ENCODE measurements at places on chromosomes 4 and X.

GRCh38 chr4:181661923-181662322 is 581.3 kb upstream of the TENM3 start:
- DNase-seq = no peak

- DNase-seq = no peak
Measured at GRCh38 chrX:42597481-42597880, 180.5 kb downstream of the PPP1R2C start.

DNA sequence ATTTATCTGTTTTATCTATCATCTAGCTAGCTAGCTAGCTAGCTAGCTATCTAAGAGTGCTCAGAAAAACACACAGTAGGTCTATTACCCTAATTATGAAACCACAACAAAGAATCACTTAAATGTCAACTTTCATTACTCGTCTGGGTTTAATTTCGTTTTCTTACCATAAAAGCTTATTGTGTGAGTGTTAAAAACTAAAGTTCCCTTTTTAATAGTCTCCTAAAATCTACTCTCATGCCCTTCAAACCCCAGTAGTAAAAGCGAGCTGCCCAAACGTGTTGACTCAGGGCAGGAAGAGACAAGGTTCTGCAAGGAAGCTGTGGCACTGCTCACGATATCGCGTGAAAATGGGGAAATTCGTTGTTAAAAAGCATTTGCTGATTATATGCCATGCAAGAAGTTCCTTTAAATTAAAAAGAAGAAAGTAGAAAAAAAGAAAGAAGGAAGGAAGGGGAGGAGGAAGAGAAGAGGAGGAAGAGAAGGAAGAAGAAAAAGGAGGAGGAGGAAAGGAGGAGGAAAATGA is 595 bp downstream of the MBNL3 start:
- no peak for DNase-seq

- DNase-seq = no peak
Measured at GRCh38 chr4:174835536-174835935, 6.5 kb upstream of the GLRA3 start.

DNA sequence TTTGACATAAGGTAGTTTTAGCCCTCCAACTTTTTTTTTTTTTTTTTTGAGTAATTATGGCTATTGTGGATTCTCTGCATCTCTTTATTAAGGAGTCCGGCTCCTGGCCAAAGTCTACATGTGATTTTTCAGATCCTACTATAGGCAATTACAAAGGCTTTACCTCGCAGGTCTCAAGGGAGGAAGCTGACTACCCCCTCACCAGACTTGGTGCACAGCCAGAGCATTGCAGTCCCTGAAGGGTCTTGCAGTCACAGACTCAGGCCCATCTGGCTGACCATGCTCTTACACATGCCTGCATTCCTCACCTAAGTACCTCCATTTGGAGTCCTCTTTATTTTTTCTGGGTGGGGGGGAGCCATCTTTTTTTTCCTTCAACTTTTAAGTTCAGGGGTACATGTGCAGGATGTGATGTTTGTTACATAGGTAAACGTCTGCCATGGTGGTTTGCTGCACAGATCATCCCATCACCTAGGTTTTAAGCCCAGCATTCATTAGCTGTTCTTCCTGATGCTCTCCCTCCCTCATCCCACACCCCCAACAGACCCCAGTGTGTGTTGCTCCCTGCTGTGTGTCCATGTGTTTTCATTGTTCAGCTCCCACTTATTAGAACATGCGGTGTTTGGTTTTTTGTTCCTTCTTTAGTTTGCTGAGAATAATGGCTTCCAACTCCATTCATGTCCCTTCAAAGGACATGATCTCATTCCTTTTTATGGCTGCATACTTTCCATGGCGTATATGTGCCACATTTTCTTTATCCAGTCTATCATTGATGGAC is 88.4 kb upstream of the STIM2 start:
- no peak for DNase-seq
